Neural crest cell (in vitro differentiated cells): ENCODE measurements at places on chromosomes 11 and 22. TPM values are rescaled to one million over a fixed set of nuclear protein-coding genes. Genes with fewer than 3 reads are reported as not detected.

TRMT2A gene
- 75.1 and 77.7 TPM in 2 replicates for total RNA-seq

ELMOD1 gene
- total RNA-seq = 0.40 and 0.43 TPM in 2 replicates

ANKK1 gene
- total RNA-seq = 0.09 TPM in 1 of 2 replicates, not detected in the other

POU2AF2 gene
- total RNA-seq = not detected in 2 replicates

JRKL gene
- total RNA-seq = 8.2 and 8.9 TPM in 2 replicates
